ENCODE measurements at places on chromosomes 5 and 9.

DNA sequence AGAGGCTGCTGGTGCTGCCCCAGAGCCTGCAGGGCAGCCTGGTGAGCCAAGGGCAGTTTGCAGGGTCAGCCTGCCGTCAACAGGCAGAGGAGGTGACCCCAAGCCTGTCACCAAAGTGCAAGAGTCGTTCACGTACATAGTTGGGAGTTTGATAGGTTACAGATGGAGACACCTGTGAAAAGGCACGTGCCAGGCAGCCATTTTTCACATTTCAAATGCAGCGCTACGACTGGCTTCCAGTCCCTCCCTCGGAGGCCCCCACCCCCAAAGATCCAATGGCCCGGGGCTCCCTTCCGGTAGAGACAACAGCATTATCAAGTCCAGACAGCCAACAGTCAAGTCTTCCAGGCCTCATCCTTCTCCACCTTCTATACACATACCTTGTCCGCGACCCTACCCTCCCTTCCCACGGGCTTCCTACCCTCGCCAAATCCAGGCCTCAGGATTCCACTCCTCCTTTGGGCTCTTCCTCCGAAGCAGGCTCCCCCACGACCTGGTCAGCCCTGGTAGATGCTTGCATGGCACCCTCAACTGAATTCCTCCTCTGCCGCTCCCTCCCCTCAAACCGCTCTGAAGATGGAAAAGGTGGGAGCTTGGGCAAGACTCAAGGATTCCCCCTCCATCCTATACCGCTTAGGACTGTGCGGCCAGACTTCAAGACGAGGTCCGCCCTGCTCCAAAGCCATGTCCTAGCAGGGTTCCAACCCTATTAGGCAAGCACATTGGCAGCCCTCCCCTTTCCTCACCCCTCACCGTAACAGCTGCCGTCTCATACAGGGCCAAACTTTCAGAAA lies 13.2 kb downstream of the HNRNPH1 start:
- no peak for DNase-seq

DNA sequence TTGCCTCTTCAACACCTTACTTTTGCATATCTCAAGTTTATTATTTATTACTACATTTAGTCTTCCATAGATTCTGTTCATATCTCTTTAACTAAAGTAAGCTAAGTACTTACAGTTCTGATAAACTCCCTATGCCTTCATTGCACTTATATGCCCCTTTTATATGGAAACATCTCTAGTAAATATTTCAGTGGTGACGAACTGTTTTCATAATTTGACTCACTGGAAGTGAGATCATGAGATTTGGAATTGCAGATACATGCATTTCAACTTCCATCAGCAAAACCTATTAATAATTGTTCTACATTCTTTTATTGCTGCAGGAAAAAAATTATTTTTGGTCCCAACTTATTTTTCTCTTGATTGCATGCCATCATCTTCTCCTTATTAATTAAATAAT lies 263.5 kb downstream of the CD180 start:
- DNase-seq: no peak

GRCh38 chr5:36703245-36703860 lies 96.9 kb downstream of the SLC1A3 start:
- no peak for DNase-seq

GRCh38 chr5:58183078-58183785 lies 276.7 kb downstream of the PLK2 start:
- no peak for DNase-seq

GRCh38 chr9:16277471-16277960 lies 593.0 kb downstream of the BNC2 start:
- no peak for DNase-seq

- no peak for DNase-seq
Measured at GRCh38 chr5:55063899-55064298, 38.5 kb upstream of the GZMA start.

- no peak for DNase-seq
Measured at GRCh38 chr5:142974409-142974808, 204.2 kb downstream of the ARHGAP26 start.

DNA sequence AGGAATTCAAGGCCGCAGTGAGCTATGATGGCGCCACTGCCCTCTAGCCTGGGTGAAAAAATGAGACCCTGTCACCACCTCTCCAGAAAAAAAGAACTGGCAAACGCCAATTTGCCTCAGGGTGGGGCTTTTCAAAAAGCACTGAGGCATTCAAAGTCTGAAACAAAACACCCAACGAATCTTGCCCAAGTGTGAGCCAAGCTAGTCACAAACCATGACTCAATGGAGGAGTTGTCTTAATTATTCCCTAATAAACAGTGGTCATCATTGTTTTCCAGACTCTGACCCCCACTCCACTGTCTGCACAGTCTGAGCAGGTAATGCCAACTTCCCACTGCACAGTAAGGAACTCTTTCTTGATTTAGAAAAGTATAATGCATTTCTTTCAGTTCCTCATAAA lies 16.8 kb downstream of the FRMD3 start:
- DNase-seq: no peak
